ENCODE measurements at places on chromosomes 1 and 21. TPM values are rescaled to one million over a fixed set of nuclear protein-coding genes. Genes with fewer than 3 reads are reported as not detected.

Gene TDRD10
- total RNA-seq: 0.17 TPM

Gene CCDC24
- total RNA-seq: 8.1 TPM

DNA sequence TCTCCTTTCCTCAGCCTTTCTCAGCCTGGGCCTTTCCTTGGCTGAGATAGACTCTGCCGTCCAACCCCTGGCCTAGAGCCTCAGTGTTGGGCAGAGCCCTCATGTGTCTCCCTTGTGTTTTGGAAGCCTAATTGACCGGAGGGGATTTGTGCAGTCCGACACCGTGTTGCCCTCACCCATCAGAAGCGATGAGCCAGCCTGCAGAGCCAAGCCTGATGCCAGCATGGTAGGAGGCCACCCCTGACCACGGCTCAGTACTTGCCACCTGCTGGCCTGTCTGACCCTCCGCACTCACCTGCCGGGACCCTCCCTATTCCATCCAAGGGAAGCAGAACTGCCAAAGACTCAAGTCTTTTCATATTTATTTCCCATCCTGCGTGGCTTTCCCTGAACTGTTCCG is 9.3 kb upstream of the SFN start:
- DNase-seq: no peak

Gene ARHGEF10L
- total RNA-seq: 19.6 TPM
